ENCODE measurements at places on chromosomes 16 and 17.

GRCh38 chr17:80224683-80225082 is 4.5 kb downstream of the SLC26A11 start:
- no peak for DNase-seq

DNA sequence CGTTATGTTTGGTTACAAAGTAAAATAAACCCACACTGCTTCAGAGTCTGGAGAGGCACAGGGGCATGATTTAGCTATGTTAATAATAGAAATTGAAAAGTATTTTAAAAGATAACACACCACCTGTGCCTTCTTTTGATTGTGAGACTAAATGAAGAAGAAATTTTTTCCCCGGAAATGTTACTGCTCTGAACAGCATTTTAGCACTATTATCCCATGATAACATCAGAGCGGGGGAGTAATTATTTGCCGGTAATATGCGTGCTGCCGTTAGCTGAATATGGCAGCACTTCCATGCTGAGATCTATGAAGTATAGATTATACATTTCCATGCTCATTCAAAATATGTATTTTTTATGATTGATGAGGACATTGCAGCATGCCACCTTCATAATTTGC is 500.2 kb upstream of the HSBP1 start:
- no peak for DNase-seq

DNA sequence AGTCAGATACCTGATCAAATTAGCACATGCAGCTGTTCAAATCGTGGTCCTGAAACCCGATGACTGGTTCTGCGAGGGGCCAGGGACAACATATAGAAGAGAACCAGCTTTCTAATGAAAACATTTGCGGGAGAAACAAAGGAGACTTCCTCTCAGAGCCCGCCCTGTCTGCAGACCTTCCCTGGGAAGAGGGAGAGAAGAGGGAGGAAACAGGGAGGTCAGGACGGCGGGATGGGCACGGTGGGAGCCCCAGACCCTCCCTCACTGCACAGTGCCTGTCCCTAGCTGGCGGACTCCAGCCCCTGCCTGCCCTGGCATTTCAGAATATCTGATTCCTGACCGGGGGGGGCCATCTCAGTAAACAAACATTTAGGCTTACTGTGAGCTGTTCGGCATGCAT is 317.3 kb downstream of the FOXL1 start:
- DNase-seq = no peak

GRCh38 chr17:60327134-60327900 is 64.6 kb downstream of the USP32 start:
- no peak for DNase-seq

GRCh38 chr16:46954562-46954961 is 18.9 kb downstream of the DNAJA2 start:
- DNase-seq = no peak

- no peak for DNase-seq
Observed at GRCh38 chr16:70746040-70746707, 54.8 kb downstream of the VAC14 start.

GRCh38 chr17:72978593-72979218 is 113.8 kb downstream of the SLC39A11 start:
- DNase-seq = no peak

DNA sequence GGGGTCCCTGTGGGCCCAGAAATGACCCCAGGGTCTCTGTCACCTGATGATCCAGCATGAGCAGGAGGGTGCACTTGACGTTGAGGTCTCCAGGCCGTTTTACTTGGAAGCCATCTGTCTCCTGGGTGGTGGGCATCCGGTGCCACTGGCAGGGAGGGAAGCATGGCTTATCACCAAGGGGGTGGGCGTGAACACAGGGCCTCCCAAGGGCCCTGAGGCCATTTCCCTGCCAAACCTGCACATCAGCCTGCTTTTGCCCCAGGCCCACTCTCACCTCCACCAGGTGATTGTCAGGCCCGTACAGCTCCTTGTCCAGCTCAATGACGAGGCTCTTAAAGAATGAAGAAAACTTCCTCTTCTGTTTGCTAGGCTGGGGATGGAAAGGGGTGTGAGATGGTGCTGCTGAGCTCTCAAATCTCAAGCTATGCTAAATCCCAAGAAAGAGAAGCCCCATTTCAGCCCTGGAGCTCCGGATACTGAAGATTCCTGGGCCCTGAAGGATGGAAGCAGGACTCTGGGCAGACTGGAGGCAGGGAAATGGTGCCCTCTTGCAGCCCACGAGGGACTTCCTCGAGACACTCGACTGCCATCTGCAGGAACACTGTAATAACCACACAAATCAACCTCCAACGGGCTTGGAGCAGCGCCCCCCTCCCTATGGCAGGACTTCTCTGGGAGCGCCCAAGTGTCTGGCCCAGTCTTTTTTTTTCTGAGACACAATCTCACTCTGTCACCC is 7.1 kb upstream of the FTSJ3 start:
- peak; percentile 69 for DNase-seq

GRCh38 chr17:48244121-48244711 is 136.7 kb downstream of the SNX11 start:
- DNase-seq = no peak

- DNase-seq = no peak
Observed at GRCh38 chr16:16100631-16101030, 122.7 kb downstream of the ABCC6 start.

GRCh38 chr16:86901483-86901882 is 323.1 kb downstream of the FOXL1 start:
- no peak for DNase-seq

DNA sequence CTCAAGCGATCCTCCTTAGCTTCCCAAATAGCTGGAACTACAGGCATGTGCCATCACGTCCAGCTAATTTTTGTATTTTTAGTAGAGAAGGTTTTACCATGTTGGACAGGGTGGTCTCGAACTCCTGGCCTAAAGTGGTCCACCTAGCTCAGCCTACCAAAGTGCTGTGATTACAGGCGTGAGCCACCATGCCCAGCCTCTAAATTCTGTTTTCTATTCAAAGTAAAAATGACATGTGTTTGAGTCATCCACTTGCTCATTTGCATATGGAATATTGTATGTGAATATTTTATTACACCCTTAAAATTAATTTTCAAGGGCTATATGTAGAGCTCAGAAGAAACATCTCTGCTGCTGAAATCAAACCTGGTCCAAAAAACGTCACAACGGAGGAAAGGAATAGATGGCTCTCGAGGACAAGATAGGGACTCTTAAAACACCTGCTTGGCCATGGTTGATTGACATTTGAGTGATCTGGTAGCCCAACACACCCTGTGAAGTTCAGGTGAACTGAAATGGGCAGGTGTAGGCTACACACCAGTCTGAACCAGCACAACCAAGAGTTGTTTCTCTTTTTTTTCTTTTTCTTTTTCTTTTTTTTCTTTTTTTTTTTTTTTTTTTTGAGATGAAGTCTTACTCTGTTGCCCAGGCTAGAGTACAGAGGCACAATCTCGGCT is 51.1 kb downstream of the SF3B3 start:
- DNase-seq = no peak

DNA sequence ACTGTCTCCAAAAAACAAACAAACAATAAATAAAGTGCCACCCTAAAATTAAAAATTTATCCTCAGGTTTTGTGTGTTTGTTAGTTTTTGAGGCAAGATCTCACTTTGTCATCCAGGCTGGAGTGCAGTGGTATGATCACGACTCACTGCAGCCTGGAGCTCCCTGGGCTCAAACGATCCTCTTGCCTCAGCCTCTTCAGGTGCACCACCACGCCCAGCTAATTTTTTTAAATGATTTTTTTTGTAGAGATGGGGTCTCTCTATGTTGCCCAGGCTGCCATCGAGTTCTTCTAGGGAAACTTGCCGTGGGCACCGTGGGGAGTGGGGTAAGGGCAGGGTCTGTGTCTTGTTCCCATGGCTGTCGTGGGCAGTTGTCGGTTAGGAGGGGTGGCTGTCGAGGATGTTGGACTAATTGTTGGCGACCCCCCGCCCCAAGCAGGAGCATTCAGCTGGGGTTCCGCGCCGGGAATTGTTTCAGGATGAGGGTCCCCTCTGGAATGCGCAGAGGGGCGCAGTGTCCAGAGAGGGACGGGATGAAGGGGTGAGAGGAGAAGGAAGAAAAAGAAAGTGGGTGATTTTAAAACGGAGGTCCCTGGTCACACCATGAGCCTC is 1.1 kb upstream of the RNF213 start:
- DNase-seq = no peak

GRCh38 chr16:1572673-1573072 is 39.2 kb downstream of the IFT140 start:
- DNase-seq = no peak

GRCh38 chr16:67043420-67043819 is 14.5 kb downstream of the CBFB start:
- DNase-seq = no peak

GRCh38 chr16:1744338-1744840 is 27.0 kb downstream of the NME3 start:
- no peak for DNase-seq

GRCh38 chr16:85420501-85421337 is 192.4 kb upstream of the GSE1 start:
- DNase-seq = no peak

DNA sequence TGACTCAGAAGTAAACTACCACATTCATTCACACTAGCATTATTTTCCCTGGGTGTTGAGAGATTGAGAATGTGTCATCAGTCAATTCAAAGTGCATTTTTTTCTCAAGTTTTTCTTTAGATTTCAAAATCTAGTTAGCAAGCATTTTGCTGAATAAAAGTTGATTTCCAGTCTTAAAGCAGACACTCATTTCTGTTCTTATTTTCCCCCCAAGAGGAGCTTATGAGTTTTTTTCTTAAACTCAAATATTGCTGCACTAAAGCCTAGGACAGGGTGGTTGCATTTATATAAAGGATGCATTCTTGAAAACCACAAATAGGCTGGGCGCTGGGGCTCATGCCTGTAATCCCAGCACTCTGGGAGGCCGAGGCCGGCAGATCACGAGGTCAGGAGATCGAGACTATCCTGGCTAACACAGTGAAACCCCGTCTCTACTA is 15.3 kb downstream of the CDH3 start:
- DNase-seq = no peak

- DNase-seq = no peak
Observed at GRCh38 chr17:13047011-13047606, 29.3 kb upstream of the ELAC2 start.

- no peak for DNase-seq
Observed at GRCh38 chr16:11372829-11373306, 27.6 kb downstream of the RMI2 start.

GRCh38 chr16:11542069-11542744 is 44.5 kb downstream of the LITAF start:
- no peak for DNase-seq

- DNase-seq = no peak
Observed at GRCh38 chr16:67013823-67014633, 14.9 kb upstream of the CBFB start.

DNA sequence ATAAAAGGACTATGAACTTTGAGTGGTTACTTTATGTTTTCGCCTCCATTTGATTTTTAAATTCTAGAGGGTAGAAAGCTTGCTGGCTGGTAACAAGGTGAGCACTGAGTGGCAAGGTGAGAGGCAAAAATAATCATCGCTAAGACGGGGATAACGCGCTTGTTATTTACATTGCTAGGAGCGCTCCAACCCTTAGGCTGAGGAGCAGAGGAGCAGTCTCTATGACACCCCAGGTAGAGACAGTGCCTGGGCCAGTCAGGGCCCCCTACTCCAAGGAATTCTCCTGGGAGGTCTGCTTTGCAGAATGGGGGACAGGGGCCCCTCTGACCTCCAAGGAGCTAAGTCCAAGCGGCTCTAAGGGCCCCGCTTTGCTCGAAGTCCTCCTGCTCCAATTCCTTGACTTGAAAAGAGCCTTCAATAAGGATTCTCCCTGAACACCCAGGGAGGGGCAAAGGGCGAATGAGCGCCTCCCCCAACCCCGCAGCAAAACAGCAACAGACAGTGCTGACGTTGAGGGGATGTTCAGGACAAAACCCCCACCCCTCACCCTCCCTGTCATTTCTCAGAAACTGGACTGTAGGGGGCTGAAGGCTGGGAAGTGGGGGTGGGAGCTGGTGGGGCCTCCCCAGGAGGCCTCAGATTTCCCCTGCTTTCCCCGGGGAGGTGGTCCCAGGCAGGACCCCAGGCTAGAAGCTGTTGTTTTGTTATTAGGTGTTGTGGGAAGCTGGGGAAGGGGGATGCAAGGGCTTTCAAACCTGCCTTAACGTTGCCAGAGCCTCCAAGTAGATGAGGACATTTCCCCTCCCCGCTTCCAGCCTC is 10.2 kb upstream of the FOXF1 start:
- no peak for DNase-seq

GRCh38 chr16:54140057-54140787 is 146.4 kb downstream of the IRX3 start:
- DNase-seq = no peak

DNA sequence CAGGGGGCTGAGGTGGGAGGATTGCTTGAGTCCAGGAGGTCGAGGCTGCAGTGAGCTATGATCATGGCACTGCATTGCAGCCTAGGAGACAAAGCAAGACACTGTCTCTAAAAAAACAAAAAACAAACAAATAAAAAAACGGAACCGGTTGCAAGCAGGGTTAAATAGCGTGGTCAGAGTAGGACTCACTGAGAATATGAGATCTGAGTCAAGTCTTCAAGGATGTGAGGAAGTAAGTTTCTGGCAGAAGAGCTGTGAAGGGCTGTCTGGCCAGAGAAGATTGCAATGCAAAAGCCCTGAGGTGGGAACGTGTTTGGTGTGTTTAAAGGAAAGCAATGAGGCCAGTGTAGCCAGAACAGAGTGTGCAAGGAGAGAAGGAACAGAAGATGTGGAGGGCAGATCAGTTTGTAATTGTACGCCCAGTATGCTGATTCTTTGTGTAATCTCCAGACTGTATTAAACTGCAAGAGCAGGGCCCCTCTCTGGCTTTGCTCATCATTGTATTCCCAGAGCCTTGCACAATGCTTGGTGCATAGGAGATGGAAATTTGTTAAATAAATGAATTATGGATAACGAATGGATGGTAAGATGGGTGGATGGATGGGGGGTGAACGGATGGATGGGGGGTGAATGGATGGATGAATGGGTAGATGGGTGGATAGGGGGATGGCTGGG is 6.3 kb downstream of the G6PC1 start:
- DNase-seq = no peak

- DNase-seq = no peak
Observed at GRCh38 chr16:9422762-9423513, 331.5 kb downstream of the HAPSTR1 start.

- no peak for DNase-seq
Observed at GRCh38 chr17:77549726-77550366, 408.7 kb upstream of the TNRC6C start.

GRCh38 chr17:6716736-6717135 is 3.6 kb upstream of the SLC13A5 start:
- no peak for DNase-seq
